ENCODE measurements at places on chromosomes 11 and 22.

DNA sequence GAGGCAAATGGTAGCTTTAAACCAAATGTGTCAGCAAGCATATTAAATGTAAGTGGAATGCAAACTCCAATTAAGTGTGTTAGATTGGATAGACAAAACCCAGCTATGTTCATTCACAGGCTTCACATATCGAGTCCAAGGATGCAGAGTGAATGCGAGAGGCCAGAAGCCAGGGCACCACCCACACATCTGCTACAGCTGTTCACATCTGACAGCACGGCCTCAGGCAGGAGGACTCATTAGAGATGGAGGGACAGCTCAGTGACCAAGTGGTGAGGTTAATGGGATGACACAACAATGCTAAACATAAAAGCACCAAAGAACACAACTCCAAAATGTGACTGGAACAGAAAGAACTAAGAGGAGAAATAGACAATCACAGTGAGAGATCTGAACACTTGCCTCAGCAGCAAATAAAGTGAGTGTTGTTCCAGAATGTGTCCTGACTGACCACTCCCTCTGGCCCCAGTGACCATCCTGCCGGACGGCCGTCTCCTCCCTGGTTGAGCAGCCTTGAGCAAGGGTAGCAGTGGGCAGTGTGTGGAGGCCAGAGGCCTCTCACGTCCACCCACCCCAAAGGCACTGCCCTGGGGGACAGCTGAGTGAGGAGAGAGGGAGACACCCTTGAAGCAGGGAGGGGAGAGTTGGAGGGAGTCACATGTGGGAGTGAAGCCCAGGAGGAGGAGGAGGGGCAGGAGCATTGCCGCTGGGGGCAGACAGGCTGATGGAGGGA, 23.8 kb downstream of the ALG12 start:
- DNase-seq = no peak

DNA sequence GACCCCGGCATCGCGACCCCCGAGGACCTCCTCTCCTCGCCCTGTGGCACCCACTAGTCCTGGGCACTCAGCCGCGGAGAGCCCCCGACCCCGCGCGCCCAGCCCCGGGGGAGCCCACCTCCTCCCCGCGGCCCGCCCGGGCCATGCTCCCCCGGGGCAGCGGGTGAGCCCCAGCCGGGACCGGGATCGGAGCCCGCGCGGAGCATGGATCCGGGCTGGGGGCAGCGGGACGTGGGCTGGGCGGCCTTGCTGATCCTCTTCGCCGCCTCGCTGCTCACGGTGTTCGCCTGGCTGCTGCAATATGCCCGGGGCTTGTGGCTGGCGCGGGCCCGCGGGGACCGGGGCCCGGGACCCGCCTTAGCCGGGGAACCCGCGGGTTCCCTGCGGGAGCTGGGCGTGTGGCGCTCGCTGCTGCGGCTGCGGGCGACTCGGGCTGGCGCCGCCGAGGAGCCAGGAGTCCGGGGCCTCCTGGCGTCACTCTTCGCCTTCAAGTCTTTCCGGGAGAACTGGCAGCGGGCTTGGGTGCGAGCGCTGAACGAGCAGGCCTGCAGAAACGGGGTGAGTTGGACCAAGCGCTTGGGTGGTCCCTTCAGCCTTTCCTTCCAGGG, 498 bp downstream of the C2CD2L start:
- DNase-seq = no peak

- peak; percentile 60 for DNase-seq
These were observed 16.6 kb upstream of the ARHGAP20 start for GRCh38 chr11:110728883-110729282.

DNA sequence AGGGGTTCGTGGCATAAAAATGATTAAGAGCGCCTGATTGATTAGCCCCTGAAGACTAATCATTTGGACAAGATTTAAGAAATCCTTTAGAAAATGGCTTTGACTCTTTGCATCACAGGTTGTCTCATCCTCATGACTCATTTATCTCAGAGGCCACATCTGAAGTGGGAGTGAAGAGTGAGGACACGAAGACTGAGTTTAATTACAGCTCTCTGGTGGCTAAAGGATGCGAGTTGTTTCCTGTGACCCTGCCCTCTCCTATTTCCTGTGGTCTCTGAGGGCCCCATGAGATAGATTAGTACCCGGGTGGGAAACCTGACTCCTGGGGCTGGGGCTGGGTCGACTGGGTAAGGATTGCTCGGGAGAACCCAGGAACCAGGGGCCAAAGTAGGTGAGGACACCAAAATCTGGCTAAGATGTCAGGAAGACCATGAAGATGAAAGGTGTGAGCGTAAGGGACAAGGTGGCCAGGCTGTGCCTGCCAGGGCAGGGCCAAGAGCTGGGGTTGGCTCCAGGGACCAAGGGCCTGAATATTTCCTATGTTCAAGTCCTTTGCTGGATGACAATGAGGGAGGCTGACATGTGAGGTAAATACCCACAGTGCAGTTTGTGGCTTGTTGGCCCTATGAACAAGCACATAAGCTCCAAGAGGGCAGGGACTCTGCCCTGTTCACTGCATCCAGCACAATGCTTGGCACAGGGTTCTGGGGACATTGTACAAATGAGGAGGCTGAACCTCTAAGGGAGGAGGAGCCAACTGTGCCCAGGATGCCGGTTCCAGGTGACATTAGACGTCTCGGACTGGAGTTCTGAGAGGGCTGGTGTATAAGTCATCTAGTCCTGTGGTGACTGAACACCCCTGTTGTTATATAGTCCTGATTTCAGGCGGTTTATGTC, 3.6 kb downstream of the OTOG start:
- DNase-seq = no peak

DNA sequence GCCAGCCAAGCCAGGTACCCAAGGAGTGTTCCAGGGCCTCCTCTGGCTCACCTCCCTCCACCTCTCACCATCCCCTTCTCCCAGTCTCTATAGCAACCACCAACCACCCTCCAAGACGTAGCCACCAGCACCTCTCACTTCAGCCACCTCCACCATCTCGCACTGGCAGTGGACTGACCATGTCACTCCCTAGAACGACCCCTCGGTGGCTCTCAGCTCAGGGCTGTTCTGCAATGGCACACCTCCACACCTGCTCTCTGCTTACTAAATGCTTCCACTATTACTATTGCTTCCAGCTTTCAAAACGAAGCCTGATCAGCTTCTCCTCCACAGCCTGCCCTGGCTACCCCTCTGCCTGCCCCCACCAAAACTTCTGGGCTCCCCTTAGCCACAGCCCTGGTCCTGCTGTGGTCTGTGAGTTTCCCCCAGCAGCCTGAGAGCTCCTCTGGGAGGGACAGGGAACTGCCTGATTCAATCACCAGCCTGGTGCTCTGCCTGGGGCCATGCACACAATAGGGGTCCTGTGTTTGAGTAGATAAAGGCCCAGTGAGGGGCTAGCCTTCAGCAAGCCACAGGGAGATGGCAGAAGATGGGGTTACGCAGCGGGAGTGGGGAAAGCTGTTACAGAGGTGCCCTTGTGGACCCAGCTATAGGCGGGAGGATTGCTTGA, 17.5 kb upstream of the CBX7 start:
- no peak for DNase-seq

DNA sequence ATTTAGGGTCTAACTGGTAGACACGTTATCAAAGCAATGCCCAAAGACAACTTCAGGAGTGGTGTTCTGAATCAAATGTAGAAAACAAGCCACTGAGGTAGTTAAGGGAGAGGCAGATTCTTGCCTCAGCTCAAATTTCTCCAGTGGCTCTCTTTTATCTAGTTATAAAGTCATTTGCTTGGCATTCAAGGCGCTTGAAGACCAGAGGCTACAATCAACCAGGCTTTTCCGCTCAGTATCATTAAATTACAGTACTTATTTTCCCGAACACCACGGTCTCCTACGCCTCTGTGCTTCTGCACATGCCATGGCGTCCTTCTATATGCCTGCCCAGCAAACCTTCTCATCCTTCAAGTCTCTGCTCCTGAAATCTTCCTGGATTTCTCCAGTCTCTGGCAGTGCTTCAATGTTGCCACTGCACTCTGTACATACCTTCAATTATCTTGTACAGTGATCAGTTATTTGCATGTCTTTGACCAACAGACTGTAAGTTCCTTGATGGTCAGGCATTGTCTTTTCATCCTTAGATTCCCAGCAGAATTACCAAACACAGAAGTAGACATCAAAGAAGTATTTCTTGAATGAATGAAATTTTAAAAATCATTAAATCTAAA, 1.4 kb downstream of the POGLUT3 start:
- DNase-seq = peak; percentile 45

GRCh38 chr22:49954991-49955580, 5.5 kb upstream of the PIM3 start:
- no peak for DNase-seq

DNA sequence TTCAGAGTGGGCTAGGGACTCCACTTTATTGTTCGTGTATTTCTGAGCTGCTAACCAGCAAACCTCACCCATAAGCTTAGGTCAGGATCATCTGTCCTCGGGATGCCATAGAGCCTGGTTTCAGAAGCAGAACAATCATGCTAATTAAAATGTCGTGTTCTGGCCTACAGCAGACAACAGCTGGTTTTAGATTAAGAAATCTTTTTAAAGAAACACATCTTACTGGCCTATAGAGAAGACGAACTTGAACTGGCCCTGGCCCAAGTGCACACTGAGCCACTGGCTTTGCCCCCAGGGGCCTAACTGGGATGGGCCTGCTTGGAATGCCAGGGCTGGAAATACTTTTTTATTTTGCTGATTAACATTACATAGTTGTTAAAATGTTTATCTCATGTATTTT, 63.2 kb downstream of the ALX4 start:
- DNase-seq = peak; percentile 48

GRCh38 chr11:84384731-84385130, 1098.6 kb upstream of the CCDC90B start:
- peak; percentile 31 for DNase-seq

- DNase-seq = no peak
These were observed 56.6 kb downstream of the SCN3B start for GRCh38 chr11:123597859-123598258.
